ENCODE measurements at places on chromosomes 16 and 17. TPM values are rescaled to one million over a fixed set of nuclear protein-coding genes. Genes with fewer than 3 reads are reported as not detected.

- no peak for DNase-seq
Observed at GRCh38 chr16:78504401-78504851, 405.0 kb downstream of the WWOX start.

Gene SP2
- total RNA-seq, result 0.71 TPM

DNA sequence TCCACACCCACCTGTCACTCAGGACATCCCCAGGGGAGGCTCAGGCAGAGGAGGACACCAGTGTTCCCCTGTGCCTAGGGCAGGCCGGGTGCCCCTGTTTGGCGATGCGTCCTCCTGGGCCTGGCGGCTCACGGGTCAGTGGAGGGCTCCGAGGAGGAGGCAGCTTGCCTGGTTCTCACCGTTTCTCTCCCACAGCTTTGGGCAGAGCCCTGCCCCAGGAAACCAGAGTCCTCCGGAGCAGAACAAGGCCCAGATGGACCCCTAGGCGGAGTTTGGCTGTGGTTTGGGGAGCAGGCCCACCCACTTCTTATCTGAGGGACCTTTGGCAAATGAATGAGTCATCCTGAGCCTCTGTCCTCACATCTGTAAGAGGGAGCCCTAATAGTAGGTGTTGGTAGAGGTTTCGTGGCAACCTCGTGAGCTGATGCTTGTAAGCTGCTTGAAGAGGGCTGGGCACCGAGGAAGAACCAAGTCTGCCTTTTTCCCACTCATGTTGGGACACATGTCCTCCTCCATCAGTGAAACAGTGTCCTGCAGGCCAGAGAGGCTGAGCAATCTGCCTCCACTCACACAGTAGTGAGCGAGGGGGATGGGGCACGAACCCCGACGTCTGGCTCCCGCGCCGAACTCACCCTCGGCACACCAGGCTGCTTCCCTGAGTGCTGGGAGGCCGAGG, 247.0 kb upstream of the CIBAR2 start:
- DNase-seq, result no peak

Gene VASN
- 14.4 TPM for total RNA-seq

DNA sequence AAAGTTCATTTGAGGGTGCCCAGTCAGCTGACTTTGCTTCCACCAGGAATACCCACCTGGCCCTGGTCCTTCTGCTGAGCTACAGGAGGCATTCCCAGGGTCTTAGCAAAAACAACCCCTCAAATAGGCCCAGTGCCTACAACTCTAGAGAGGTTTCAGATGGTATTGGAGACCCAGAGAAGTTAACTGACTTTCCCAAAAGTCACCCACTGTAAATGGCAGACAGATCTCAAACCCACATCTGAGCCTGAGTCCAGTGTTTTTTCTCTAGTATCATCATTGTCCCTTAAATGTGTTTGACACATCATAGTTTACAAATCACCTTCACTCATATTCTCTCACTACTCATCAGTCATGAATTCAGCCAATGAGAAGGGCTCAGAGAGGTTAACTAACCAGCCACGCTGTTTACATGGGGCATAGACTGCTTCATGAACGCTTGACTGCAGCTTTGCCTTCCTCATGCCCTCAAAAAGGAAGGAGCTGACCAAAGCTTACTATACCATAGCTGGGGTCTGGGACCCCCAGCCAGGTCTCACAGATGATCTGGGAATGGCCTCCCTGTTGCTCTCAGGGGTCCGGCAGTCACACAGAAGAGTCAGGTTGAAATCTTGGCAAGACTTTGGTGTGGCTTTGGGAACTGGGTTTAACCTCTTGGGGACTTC, 3.7 kb downstream of the PHOSPHO1 start:
- no peak for DNase-seq

DNA sequence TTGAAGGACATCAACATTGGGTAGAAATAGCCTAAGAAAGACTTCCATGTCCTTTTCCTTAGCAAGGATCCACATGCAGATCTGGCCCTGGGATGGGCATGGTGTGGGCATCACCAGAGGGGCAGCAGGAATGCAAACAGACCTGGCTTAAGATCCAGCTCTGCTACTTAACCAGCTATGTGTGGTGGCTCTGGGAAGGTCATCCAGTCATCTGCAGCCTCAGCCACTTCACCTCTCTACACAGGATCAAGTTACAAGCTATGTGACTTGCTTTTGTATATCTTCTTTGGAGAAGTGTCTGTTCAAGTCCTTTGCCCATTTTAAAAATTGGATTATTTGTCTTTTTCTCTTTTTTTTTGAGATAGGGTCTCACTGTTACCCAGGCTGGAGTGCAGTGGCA, 13.5 kb upstream of the ADORA2B start:
- no peak for DNase-seq

Gene KRT31
- total RNA-seq, result not detected

Gene SLC16A6
- 0.31 TPM for total RNA-seq

GRCh38 chr16:70162041-70162451, 11.5 kb upstream of the CLEC18C start:
- no peak for DNase-seq

DNA sequence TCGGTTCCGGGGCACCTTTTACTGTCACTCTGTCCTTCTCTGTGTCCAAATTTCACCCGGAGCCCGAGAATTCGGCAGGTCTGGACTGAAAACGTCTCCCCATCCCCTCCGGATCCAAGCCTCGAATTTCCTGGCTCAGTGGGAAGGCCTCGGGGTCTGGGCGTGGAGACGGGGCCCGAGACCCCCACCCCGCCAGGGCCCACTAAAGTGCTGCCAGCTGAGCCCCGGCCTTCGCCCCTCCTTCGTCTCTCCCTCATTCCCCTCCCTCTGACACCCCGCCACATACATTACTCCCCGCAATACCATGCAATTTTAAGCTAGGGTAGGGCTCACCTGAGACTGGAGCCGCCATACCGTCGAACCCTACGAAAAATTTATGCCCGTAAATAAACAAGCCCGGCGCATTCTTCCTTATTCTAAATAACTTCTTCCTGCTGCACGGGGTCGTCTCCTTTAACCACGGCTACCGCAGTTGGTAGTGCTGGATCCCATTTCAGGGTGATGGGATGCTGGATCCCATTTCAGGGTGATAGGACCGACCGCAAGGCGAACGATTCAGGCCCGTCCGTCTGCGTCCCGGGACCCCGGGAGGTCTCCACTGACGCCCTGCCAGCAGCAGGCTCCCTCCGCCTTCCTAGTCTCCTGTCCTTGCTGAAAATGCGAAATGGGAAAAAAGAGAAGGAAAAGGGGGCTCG, 4.4 kb upstream of the OR1F1 start:
- DNase-seq, result no peak

GRCh38 chr16:30570636-30571444, 674 bp downstream of the ZNF688 start:
- peak; percentile 58 for DNase-seq

- no peak for DNase-seq
Observed at GRCh38 chr17:2386400-2387085, 14.3 kb downstream of the MNT start.

DNA sequence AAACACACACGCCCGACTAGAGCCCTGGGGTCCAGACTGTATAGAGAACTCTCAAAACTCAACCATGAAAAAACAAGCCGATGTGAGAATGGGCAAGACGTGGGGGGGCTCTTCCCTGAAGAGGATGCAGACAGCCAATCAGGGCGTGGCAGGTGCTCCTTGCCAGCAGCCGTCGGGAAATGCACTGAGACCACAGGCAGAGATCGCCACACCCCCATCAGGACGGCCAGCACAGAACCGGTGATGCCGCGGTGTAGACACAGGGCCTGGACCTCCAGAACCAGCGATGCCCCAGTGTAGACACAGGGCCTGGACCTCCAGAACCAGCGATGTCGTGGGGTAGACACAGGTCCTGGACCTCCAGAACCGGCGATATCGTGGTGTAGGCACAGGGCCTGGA, 169.2 kb downstream of the LAT start:
- DNase-seq, result no peak

DNA sequence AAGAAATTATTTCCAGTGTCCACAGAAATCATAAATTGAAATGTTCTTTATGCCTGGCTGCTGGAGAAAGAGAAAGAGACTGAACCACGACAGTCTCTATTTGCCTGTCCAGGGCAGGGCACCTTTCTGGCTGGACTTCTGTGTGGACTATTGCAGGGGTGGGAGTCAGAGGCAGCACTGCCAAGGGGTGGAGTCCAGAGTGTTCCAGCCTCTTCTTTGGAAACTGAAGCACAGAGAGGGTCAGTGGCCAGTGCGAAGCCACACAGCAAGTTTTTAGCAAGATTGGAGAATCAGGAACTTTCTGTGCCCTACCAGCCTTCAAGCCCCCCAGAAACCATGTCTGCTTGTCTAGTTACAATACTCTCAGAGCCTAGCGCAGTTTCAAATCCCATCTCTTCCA, 15.3 kb downstream of the KCNG4 start:
- DNase-seq, result no peak

DNA sequence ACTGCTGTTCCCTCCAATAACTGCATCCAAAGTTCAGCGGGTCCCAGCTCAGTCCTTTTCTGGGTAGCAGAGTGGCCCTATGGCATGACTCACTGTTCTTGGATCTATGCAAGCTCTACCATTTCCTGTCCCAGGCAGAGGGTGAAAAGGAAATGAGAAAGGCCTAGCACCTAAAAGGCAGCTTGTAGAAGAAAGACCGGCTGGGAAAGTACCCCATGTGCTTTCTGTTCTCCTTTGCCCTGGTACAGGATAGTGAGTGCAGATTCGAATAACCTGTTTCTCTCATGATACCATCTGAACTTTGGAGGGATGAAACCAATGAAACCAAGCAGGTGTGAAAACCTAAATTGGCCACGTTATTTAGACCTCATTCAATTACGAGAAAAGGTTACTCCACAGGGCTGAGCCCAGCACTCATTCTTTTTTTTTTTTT, 12.7 kb upstream of the HASPIN start:
- no peak for DNase-seq

DNA sequence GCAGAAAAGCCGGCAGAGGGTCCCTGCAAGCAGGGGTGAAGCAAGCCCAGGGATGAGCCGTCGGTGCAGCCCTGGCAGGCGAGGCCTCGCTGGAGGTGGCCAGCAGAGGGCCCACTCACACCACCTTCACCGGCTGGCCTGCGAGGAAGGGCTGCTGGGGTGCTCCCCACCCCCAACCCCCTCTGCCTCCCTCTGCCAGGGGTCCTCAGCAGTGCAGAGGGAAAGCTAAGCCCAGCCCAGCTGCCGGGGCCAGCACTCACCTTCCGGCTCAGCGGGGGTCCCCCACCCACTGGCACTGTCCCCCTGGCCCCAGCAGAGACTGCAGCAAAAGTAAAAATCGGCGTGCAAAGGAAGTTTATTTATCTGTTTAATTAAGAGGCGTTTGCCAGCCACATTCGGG, 113.4 kb downstream of the ENGASE start:
- DNase-seq, result no peak

Measured in G401 (cell line).